Fibroblast of skin of abdomen (primary cell): ENCODE measurements at places on chromosomes 7 and 10.

GRCh38 chr7:44447874-44448425 is 42.5 kb downstream of the NUDCD3 start:
- no peak for DNase-seq

- no peak for DNase-seq
Measured at GRCh38 chr7:55172161-55172560, 153.3 kb downstream of the EGFR start.

DNA sequence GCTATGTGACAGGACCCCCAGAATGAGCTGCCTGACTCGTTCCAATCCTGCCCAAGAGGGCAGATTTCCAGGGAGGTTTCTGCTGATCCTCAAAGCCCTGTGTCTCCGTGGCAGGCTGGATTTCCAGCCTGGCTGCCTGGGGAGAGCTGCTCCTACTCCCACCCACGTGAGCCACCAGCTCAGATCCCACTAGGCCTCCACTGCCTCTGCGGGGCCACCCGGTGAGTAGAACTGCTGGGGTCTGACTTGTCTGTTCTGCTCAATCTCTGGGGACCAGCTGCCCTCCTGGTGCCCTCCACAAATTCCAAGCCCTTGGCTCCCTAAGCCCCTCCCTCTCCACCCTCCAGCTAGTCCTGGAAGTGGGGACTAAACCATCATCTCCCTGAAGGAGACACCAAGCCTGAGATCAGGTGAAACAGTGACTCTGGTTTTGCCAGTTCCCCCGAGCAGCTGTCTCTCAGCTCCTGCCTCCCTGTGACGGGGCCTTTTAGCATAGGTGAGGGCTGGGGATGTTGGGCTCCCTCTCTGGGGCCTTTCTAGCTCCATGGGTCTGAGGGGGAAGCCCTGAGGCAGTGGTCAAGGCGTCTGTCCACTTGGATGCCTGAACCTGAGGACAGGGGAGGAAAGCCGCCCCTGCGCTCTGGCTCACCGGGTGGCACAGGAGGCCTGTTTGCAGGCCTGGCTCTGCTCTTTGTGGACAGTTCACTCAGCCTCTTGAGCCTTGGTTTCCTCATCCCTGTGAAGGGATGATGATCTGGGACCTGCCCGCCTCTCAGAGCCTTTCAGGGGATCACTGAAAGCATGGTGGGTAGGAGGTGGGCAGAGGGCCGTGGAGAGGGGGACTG is 5.6 kb downstream of the FAM241B start:
- no peak for DNase-seq

DNA sequence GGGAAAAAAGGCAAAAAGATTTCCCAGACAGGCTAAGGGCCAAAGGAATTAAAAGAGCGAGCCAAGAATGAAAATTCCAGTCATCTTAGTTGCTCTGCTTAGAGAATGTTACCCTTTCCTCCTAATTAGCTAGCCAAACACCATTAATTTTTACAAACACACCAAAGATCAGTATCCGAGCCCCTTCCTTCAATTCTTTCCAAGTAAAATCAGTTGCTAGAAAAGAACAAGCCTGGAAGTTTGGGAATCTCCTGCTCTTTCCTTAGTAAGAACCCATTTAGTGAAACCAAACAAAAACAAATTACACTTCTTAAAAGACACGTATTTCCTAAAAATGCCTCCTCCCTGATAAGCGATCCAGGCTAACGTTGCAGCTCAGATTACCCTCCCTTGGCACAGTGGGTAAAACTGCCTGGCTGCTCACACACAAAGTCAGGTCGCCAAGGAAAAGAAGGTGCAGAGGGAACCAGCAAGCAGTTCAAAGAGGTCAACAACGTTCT is 57.1 kb upstream of the ABLIM1 start:
- peak; percentile 71 for DNase-seq

GRCh38 chr10:110118891-110119621 is 88.3 kb upstream of the MXI1 start:
- DNase-seq = no peak

DNA sequence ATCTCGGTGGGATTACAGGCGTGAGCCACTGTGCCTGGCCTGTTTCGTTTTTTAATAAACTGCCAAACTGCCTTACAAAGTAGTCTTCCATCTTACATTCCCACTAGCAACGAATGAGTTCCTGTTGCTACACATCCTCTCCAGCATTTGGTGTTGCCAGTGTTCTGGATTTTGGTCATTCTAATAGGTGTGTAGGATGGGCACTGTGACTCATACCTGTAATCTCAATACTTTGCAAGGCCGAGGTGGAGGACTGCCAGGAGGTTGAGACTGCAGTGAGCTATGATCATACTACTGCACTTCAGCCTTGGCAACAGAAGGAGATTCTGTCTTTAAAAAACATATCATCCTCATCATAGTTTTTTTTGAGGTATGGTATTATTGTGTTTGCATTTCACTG is 21.4 kb upstream of the RSBN1L start:
- peak; percentile 24 for DNase-seq

- no peak for DNase-seq
Measured at GRCh38 chr10:95539560-95540284, 21.4 kb downstream of the SORBS1 start.

GRCh38 chr10:93566435-93567276 is at the start of gene FFAR4:
Gene FFAR4 (plus strand): TSS chr10:93566665. CDS start chr10:93566721, 56 bp downstream.
- no peak for DNase-seq

DNA sequence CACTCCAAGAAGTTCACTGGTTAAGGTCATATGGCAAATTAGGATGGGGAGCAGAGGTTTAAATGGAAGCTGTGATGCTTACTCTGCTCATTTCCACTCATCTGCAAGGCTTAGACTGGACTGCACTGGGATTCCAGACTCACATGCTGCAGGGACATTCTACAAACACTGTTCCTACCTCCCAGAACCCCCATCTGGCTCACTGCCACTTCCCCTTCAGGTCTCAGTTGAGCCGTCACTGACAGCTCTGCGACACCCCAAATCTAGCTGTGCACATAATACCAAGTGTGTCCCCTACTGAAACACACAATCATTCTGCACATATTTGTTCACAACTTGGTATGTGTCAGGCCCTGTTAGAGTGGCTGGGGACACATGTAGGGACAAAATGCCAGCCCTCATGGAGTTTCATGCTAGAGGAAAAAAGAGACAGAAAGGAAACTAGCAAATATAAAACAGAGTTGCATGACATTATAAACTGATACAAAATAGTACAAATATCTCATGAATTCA is 5.4 kb downstream of the PRKCQ start:
- no peak for DNase-seq

GRCh38 chr10:10818082-10818481 is 199.6 kb upstream of the CELF2 start:
- DNase-seq = peak; percentile 74

GRCh38 chr7:101669307-101669706 is 40.2 kb upstream of the MYL10 start:
- no peak for DNase-seq

DNA sequence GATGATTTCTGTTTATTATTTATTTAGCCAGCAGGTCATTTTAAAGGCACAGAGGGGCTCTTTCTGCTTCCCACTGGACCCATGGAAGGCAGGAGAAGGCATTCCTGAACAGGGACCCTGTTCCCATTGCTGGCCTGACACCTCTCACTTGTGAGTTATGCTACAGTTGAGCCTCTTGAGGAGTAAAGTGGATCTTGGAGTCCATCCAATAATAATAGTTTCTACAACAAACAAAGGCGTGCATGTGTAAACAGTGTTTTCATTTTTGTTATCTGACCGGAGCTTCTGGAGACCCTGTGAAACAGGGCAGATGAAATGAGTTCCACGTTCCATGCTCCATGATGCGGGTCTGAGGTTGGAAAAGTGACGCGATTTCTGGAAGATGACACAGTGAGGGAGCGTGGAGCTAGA is 127.3 kb upstream of the HABP2 start:
- no peak for DNase-seq

DNA sequence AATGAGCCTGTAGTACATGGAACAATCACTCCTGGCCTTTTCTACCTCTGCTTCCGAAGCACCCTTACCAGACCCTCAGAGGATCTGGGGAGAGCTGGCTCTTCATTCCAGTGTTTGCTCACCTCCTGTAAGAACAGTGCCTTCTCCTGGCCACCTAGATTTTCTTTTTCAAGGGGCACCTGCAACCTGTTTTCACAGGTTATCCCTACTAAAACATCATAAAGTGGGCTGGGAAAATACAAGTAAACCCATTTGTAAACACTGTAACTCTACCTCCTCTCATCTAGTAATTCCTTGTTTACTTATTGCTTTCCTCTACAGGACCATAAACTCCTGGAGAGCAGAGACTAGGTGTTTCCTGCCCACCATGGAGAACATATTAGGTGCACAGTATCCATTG is 1.1 kb downstream of the PIK3AP1 start:
- DNase-seq = no peak

- DNase-seq = peak; percentile 88
Measured at GRCh38 chr10:16945593-16945992, 128.4 kb upstream of the RSU1 start.

DNA sequence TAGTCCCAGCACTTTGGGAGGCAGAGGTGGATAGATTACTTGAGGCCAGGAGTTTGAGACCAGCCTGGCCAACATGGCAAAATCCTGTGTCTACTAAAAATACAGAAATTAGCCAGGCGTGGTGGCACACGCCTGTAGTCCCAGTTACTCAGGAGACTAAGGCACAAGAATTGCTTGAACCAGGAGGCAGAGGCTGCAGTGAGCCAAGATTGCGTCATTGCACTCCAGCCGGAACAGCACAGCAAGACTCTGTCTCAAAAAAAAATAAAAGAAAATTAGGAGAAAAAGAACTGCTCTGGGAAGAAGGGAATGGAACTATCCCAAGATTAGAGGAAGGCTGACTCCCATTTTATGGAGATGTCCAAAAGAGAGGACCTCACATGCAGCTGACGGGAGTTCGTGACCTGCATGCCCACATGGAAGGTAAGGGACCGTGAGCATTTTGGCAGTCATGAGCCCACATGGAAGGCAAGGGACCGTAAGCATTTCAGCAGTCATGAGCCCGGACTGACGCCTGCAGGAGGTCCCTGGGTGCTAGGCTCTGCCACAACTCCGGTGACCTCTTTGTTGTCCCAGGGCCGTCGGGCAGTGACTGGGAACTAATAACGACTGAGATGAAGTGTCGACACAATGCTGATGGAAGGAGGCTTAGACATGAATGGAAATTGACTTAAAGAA is 18.6 kb upstream of the GTPBP4 start:
- DNase-seq = no peak

DNA sequence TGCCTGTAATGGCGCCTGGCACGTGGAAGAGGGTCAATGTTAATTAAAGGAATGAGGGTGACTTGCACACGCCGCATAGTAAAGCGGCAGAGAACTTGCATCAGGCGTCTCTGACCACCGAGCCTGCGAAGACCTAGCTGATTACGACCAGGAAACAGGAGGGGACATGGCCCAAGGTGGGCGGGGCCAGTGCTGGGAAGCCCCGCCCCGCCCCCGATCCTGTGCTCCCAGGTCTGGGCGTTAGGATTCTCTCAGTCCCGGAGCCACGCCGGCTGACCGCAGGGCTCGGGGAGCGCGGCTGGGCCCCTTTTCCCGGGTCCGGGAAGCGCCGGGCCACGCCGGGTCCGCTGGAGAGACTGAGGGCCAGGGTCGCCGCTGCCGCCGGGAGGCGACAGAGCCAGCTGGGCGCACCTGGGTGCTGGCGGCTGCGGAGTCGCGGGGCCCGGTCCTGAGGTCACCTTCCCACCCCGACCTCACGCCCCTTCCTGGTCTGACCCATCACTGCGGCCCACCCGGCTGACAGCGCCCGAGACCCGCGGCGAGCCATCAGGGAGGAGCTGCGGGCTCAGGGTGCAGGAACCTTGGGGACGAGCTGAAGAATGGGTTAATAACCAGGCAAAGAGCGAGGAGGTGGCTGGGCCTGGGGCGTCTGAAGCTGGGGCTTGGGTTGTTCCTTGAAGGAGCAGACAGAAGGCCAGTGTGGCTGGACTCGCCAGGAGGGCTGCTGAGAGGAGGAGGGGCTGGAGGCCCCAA is 23.0 kb upstream of the GRID1 start:
- peak; percentile 48 for DNase-seq

DNA sequence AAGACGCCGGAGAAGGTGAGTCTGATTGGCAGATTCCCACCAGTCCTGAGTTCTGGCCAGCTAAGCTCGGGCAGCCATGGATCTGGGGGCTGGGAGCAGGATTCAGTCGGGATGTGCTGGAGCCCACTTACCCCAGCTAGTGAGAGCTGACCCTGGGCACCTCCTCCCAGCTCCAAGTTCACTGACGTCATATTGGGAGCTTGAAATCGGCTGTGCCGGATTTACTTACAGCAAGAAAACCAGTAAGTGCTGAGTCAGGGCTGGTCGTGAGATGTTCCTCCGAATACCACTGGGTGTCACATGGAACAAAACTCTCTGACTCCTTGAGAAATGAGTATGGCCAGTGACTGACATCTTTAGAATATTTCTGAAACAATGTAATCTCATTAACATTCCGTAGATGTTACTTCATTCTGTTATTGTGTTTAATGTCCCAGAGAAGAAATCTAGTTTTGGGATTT is 621.2 kb downstream of the SDK1 start:
- DNase-seq = peak; percentile 95

DNA sequence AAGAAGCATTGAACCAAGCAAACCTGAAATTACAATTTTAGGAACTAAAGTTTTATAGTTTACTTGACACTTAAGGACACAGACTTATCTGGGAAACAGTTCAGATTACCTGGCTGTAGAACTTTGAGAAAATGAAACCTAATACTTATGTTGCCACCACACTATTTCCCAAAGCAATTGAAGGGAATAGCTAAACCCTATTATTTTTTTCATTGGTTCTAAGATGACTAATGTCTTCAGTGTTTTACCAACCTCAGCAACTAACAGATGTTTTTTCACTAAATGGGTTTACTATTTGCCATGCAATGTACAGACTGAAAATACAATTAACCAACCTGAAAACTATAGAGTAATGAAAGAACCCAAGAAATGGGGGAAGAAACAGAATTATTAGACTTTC is 689.6 kb downstream of the SORCS1 start:
- no peak for DNase-seq

DNA sequence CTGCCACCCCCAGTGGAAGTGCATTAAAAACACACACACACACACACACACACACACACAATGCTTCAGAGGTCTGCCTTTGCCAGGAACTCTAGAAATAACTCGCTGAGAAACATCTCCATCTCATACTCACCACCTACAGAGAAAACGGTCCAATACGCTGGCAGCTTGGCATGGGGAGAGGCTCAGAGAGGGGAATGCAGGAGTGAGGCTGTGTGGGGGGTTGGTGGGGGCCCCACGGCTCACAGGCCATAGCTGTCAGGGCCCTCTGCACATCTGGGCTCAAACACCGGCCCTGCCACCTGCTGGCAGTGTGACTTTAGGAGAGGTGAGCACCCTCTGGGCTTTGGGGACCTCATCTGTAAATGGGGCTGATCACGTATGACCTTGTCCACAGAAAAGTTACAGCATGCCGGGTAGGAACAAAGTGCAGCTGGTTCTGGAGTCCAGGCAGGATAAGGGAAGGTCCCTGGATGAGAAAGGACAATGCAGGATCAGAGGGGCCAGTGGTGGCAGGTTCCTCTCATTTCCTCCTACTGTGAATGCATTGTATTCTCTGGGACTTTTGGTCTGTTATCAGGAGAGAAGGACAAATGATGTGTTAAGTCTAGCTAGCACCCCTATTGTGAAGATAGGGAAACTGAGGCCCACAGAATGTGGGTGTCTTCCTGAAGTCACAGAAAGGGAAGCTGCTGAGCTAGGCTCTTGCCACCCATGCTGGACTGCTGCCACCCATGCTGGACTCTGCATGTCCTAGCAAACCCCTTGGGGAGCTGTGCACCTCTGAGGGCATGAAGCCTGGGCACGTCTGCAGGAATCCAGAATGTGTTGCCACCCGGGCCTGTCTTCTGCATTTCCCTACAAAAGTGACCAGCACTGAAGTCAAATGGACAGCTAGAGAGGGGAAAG is 404.6 kb downstream of the RPS24 start:
- no peak for DNase-seq
